ENCODE measurements at places on chromosomes 1 and 21. TPM values are rescaled to one million over a fixed set of nuclear protein-coding genes. Genes with fewer than 3 reads are reported as not detected.

GRCh38 chr1:113517983-113518382 is 127.7 kb downstream of the MAGI3 start:
- DNase-seq = no peak

DNA sequence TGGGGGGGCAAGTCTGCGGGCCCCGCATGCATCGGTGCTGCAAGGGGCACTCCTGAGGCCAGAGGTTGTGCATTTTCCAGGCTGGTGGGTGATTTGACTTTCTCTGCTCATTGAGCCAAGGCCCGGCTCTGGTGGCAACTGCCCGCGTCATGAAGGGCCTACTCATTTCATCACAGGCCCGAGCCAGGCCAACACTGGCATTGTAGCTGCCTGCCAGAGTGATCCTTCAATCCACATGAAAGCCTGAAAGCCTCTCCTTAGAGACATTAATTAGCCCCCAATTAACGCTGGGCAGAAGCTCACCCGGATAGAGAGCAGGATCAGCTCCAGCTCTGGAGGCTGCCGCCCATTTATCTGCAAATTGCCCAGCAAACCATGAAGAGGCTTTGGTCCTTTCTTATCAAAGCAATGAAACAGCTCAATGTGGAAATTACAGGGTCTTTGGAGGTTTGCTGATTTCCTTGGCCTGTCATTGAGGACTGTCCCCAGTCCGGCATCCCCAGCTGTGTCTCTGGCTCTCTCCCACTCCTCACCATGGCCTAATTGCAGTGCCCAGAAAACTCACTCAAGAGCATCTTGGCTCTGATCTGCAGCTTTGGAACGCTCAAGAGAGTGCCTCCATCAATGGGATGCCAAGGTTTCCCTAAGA is 50.4 kb upstream of the STUM start:
- DNase-seq = no peak

DNA sequence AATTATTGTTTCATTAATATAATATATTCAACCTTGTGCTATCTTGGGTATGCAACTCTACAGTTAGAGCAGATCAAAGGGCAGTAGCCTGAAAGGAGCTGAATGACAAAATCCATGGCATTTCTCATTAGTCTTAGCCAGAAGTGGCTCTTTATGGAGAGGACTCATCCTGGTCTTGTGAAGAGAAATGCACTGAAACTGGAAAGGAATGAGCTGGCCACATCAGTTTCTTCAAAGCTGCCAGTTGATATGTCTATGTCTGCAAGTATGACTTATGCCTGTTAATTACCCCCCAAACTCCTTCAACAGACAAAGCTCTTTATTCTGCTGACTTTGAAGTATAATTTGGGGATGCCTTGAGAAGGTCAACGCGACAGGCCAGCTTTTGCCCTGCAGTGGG is 119.0 kb upstream of the UBE2U start:
- DNase-seq = no peak

- no peak for DNase-seq
Observed at GRCh38 chr21:15291621-15292266, 226.9 kb upstream of the NRIP1 start.

Gene CENPF
- 1.7 TPM for total RNA-seq

DNA sequence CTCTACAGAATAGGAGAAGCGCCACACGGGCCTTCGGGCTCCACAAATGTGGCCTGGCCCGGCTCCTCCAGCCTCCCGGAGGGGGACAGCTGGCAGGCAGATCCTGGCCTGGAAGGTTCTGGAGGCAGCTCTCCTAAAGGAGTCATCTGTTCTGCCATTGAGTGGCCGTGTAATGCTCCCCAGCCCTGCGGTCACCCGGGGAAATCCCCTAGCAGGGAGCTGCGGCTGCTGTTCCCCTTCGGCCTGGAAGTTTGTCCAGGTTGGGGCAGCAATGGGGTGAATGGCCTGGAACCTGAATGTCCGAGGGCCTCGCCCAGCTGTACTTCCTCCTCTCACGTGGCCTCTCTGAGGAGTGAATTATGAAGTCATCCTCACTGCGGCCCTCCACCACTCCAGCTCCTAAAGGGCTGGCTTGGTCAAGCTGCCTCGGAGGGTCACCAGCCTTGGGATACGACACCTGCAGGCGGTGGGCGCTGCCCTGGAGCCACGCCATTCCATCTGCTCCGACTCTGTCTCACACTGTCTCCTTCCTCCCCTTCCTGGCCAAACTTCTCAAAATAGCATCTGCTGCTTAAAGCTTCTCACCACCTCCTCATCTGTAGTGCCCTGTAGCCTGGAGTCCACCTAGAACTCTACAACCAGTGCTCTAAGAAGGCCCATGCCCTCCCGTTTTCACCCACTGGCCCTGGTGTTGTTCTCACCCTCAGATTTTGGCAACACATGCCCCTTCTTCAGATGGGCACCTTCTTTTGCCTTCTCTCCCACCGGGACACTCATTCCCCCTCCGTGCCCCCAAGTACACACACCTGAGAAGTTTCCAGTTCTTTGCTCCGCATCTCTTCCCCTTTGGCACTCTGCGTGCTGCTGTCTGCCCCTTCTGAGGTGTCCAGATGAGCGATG is 54.4 kb upstream of the TMPRSS2 start:
- peak; percentile 30 for DNase-seq

Gene DYNLT5
- total RNA-seq = 3.1 TPM

Gene LYST
- total RNA-seq = 10.3 TPM

Data from left ventricle myocardium inferior (tissue), 1 donor.